NCI-H774 (cell line): ENCODE measurements at places on chromosomes 2 and 18.
A peak's percentile ranks its signal among the peaks of the same experiment; 100 is the strongest.

DNA sequence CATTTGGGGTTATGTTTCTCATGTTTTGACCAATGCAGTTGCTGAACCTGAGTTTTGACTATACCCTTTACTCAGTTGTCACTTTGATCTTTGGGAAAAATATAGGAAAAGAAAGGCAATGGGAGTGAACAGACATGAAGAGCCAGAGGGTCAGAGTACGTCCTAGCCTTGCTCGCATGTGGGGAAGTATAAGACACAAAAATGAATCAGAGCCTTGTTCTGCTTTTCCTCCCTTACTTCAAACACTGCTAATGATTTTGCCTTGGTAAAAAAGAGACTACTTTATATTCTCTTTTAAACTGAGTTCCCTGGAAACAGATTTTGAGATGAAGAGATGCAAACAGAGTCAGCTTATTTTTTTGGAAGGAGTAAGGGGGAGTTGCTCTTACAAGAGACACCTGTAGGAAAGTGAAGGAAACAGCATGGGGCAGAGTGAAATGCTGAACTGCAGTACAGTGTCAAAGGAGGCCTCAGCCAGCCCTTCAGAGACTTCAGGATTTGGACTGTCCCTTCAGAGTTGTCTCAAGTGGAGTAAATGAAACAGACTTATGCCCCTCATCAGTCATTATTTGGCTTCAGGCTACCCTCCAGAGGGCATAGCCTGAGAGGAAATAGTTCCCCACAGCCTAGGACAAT is 11.1 kb upstream of the FAP start:
- DNase-seq, result no peak

GRCh38 chr18:77249569-77250500 is at the start of gene GALR1:
Gene GALR1 (plus strand): TSS chr18:77249848. CDS start chr18:77250549, 701 bp downstream.
- DNase-seq, result peak; percentile 59

- DNase-seq, result peak; percentile 27
These were observed 16.9 kb downstream of the LGALSL start for GRCh38 chr2:64470766-64471295.

DNA sequence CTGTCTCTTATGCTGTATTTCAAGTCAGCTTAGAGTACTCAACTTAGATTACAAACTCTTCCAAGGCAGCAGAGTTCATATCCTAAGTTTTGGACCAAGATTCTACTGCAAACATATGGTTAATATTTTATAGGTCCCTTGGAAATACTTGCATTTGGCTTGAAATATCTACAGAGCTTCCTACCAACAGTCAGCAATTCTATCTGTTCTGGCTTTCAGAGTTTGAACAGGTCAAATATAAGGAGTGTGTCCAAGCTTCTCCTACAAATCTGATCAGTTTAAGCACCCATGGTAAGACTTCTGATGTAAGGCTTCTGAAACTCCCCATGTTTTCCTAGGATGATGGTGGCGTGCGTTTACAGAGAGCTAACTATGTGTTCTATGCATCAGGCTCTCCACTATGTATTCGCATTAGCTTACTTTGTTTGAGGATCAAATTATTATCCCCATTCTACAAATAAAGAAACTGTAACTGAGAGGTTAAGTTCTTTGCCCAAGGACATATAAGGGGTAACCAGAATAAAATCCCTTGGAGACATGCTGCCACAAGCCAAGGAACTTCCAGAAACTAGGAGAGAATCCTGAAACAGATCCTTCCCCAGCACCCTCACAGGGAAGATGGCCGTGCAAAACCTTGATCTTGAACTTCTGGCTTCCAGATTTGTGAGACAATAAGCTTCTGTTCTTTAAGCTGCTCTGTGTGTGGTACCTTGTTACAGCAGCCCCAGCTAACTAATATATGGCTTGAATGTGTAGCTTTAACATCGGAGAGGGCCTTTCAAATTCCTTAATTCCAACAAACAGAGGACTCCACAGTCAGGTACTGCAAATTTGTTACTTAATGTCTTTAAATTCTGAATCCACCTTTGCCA is 55.1 kb downstream of the ATP8B1 start:
- no peak for DNase-seq

- no peak for DNase-seq
These were observed 34.4 kb upstream of the DSG3 start for GRCh38 chr18:31413137-31413536.

DNA sequence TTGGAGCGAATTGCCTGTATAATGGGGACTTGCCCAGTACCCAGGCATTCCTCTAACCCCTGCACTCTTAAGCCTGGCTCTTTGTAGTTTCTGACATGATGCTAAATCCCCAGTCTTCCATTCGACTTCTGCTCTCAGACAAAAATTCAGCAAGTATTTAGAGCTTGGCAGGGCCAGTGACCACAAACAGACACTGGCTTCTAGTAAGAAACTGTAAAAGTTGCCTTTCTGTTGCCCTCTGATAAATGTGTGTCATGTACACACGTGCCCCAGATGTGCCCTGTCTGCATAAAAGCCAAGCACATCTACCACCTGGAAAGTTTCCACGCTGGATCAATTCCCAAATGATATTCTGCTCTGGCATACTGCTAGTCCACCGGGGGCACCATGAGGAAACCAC is 18.0 kb downstream of the PAX3 start:
- DNase-seq, result no peak

- DNase-seq, result no peak
These were observed 948.8 kb upstream of the FAM98A start for GRCh38 chr2:34547900-34548299.

DNA sequence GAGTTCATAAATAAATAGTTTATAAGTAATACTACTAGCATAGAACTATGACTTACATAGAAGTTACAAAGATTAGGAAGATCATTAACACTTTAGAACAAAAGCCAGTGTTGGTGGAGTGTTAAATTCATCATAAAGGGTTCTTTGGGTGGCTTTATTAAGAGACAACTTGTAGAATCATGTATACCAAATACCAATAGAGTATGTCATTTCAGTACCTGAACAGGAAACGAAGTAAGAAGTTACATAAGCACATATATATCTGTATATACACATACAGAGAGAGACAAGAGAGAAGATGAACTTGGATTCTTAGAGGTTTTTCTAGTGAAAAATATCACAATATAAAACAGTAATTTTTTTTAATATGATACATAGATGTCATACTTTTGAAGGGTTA is 82.5 kb upstream of the OTX1 start:
- no peak for DNase-seq

GRCh38 chr2:210224941-210225672 is at the start of gene ACADL:
Gene ACADL (minus strand): TSS chr2:210225447. CDS start chr2:210225263, 184 bp downstream.
- peak; percentile 32 for DNase-seq

GRCh38 chr2:169862816-169863215 is 35.6 kb downstream of the UBR3 start:
- no peak for DNase-seq

- peak; percentile 7 for DNase-seq
These were observed 809 bp downstream of the DBI start for GRCh38 chr2:119367472-119368099.

DNA sequence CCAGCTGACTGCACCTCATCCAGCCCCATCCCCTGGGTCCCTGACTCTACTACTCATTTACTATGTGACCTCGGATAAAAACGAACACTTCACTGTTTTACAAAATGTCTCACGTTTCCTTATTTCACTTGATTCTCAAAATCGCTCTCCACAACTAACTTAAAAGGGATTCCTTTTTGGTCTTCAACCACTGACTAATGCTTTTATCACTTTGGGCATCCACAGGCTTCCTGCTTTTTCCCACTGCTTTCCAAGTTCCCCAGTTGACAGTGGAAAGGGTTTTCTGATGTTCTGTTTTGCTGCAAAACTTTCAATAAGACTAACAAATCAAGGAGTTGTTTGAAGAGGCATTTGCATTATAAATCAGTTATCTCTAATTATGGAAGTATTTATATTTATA is 24.1 kb downstream of the EIF2AK3 start:
- no peak for DNase-seq

DNA sequence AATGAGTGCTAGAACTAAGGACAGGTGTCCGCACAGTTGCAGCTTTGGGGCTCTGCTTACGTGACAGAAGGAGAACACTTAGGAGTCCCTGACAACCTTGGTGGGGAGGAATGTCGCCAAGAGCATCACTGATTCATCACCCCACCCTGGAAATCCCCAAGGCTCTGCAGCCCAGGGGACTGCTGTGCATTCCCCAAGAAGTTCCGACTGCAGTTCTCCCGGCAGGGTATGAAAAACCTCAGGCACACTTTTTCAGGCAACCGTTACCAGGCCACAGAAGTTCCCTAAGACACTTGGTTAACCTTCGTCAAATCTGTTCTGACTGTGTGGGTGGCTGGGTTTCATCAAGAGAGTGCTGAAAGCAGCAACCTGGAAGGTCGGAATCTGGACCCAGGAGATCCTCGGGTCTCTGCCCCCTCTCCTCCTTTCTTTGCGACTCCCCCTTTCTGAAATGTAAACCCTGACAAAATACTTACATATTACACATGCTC is 192.1 kb upstream of the CXCR4 start:
- no peak for DNase-seq

GRCh38 chr2:126858991-126859390 is 39.7 kb upstream of the TEX51 start:
- no peak for DNase-seq

DNA sequence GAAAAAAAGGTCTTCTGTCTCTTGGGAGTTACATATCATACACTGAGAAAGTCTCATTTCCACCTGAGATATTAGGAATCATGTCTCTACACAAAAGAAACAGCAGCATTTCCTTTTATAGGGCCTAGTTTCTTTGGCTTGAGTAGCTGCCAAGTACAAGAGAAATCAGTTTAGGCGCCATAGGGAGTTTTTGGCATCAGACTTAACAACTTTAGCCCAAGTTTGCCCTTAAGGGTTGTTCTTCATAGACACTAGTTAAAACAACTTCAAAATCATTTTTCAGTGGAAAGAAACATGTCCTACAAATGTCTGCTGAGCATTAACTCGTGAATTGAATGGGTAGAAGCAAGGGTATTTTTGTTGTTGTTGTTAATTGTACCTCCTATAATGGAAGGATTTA is 587.0 kb upstream of the DSEL start:
- no peak for DNase-seq

DNA sequence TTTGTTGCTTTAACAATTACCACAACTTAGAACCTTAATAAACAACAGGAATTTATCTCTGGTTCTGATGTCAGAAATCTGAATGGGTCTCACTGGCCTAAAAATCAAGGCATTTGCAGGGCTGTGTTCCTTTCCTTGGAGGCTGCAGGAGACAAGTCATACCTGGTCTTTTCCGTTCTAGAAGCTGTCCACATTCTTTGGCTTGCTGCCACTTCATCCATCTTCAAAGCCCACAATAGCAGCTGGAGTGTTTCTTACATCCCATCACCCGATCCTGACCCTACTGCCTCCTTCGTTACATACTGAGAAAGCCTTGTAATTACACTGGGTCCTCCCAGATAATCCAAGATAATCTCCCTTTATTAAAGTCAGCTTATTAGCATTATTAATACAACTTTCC is 18.1 kb downstream of the NETO1 start:
- DNase-seq, result no peak

DNA sequence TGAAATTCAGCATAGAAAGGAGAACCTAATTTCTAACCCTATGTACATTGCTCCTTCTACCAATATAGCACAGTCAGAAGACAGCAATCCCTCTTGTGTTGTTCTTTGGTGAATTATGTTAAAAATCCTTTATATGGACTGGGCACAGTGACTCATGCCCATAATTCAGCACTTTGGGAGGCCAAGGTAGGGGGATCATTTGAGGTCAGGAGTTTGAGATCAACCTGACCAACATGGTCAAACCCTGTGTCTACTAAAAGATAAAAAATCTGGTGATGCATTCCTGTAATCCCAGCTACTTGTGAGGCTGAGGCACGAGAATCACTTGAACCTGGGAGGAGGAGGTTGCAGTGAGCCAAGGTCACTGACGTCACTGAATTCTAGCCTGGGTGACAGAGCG is 195.6 kb downstream of the TMX3 start:
- DNase-seq, result no peak

DNA sequence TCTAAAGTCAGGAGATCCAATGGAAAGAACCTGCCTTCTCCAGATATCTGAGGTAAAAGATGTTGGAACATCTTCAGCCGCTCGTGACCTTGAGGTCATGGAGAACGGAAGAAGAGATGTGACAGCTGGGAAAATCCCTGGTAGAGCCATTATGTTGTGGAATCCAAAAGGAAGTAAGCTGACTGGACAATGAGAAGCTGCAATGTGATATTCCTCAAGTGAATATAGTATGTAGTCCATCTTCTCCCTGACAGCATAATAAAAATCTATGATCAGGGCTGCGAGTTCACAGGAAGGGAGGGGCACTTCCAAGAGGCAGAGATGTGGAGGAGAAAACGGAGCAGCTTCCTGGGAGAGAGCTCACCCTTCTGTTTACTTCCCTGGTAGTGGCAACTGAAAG is 201.0 kb upstream of the SP5 start:
- no peak for DNase-seq

- no peak for DNase-seq
These were observed 205.9 kb upstream of the ARL4C start for GRCh38 chr2:234702731-234703225.

DNA sequence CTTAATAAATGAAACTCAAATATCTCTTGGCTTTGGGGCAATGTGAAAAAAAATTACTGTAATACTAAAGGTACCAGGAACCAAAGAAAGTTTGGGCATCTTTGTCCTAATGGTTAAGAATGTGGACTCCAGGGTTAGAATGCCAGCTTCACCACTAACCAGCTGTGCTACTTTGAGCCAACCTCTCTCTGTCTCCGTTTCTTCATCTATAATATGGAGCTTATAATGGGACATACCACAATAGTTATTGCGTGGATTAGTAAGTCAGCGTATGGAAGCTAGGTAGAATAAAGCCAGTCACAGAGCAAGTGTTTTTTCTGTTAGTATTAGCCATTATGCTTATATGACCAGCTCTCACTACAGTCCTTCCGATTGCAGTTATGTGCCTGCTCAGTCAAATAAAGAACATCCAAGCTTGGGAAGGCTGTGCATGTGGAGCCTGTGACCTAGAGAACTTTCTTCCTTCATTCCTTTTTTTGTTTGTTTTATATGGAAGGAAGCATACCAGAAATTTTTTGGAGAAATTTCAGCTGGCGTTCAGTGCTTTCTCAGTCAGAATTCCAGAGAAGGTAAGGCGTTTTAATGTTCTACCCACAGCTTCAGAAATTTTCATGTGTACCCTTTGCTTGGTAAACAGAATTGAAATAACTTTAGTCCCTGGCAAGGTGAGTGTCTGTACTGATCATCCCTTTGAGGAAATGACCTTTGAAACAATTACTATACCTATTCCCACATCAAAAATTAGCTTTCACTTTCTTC is 114.0 kb upstream of the RND3 start:
- no peak for DNase-seq

- no peak for DNase-seq
These were observed 122.6 kb upstream of the UGP2 start for GRCh38 chr2:63719052-63719451.

GRCh38 chr2:2114707-2115245 is 216.3 kb downstream of the MYT1L start:
- no peak for DNase-seq

GRCh38 chr18:62245177-62245576 is 58.1 kb downstream of the RELCH start:
- no peak for DNase-seq
